Stimulated activated CD4-positive, alpha-beta T cell treated with anti-CD3 and anti-CD28 coated beads, Interleukin-15, amount 100 ng/mL, for 1 hour (primary cell): ENCODE measurements at places on chromosomes 3 and 15.
A peak's percentile ranks its signal among the peaks of the same experiment; 100 is the strongest.

DNA sequence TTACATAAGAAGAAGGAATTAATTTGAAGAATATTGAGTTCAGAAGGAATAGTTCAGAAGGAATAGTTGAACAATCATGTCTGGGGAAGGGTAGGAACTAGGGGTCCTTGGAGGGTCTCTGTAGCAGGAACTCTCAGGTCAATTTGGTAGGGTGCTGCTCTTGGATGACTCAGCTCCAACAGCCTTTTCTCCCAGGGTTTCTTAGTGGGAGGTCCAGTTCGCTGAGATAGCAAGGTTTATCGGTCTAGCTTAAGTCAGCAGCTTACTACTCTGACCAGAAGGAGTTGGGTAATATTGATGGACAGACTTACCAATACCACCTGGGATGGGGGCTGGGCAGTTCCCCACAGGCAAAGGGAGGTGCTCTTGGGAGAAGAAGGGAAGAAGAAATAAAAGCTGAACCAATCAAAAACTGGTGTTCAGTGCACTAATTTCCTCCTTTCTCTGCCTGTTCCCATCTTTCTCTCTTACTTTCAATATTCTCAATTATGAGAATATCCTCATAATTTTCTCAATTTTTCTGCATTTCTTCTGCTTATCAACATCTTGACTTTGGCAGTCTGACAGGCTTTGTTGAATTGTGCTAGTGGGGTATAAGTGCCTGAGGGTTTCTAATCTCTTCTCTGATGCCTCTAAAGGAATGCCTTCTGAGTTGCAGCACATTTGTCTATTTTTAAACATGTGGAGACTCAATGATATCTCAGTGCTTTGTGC, 14.4 kb upstream of the MITF start:
- DNase-seq, result no peak

DNA sequence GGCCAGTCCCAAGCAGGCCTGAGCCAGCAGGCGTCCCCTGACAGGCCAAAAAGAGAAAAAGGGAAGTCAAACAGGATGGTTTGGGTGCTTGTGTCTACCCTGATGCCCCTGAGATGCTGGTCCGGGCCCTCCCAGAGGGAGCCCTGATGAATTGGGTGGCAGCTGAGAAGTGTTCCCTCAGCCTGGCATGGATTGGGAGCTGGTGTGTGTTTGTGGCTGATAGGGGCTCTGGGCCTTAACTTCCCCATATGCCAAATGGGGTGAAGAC, 1.4 kb downstream of the FBLN2 start:
- no peak for DNase-seq

DNA sequence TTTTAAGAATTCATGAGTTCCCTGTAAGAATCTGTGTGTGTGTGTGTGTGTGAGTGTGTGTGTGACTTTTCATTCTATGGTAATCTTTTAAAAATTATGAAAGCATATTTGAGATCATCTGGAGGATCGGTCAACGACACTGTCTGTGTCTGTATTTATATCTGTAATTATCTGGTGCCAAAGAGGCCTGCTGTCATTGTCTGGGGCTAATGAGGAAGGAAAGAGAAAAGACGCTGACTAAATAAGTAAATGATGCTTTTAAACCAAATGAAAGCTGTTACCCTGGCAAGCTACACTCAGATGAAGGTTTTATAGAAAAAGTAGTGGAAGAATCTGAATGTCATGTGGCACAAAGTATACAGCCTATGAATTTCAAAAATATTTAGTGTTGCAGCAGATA, 439.8 kb downstream of the RBMS3 start:
- no peak for DNase-seq

- no peak for DNase-seq
Measured at GRCh38 chr3:172517859-172518466, 5.3 kb downstream of the TNFSF10 start.

DNA sequence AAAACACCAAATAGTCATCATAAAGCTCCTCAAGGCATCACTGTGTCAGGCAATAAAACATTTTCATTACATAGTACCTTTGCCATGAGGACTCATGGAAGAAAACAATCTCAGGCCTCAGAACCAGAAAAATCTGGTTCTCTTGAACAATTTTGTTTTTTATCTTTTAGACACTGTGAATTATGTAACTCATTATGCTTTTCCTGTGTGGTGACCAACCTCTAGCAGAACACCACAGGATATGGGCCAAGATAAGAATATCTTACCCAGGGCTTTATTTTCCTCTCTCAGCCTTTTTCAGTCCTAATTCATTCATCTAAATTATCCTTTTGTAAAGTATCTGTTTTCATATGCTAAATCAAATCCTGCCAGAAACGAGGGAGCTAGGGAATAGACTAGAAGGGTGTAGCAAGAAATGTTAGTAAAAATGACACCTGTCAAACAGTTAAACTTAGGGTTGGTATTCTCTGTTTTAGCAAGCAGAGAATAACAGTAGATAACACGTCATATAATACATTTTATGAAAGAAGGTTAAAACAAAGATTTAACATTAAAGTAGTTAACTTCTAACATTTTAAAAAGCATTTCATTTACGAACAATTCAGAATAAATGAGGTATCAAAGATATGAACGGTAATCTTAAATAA, 111.1 kb downstream of the FBXL22 start:
- no peak for DNase-seq

DNA sequence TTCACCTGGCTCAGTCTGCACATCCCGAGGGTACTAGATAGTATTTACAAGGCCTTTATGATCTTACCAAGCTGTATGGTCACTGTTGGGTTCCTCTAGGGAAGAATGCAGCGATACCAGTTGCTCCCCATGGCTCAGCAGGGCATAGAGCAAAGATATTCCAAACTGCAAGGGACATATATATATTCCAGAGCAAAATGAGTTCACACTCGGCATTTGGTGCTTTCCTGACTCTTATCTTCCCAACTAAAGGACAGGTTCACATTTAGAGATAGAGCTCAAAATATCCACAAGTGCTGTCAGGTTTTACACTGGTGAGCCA, 3.5 kb upstream of the SPG11 start:
- DNase-seq, result no peak

GRCh38 chr3:46397111-46397510, 9.8 kb downstream of the CCR5AS start:
- no peak for DNase-seq

- DNase-seq, result no peak
Measured at GRCh38 chr15:91783008-91783407, 70.5 kb upstream of the SLCO3A1 start.

DNA sequence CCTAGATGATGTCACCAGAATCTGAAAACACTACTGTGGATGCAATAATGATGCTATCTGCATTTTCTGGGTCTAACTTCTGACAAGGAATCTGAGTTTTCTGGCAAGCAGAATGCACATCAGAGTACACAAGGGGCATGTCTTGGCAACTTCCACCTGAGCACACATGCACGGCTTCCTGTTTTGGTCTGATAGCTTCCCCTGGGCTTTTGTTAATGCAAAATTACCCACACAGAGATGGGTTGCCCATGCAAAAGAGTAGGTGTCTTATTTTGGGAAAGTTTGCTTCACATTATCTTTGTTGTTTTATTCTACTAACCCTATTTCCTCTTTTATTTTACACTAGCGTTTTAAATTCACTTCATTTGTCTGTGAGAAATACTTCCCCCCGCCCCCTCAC, 74.2 kb upstream of the SATB1 start:
- no peak for DNase-seq

DNA sequence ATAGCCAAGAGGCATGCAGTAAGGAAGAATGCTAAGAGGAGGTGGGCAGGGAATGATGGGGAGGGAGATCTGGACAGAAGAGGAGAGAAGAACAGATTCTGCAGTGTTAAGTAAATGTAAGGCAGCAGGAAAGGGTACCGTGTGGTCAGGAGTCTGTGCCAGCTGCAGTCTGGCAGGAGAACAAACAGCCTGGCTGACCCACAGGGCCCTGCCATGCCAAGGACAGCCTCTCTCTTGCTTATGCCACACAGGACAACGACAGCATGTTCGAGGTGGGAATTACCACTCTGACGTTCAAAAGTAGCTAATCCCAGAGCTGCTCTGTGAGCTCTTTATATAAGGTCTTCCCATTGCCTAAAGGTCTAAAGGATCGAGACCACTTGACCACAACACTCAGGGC, 31.3 kb downstream of the DAPK2 start:
- no peak for DNase-seq

- no peak for DNase-seq
Measured at GRCh38 chr3:141913150-141913811, 36.8 kb downstream of the ATP1B3 start.

DNA sequence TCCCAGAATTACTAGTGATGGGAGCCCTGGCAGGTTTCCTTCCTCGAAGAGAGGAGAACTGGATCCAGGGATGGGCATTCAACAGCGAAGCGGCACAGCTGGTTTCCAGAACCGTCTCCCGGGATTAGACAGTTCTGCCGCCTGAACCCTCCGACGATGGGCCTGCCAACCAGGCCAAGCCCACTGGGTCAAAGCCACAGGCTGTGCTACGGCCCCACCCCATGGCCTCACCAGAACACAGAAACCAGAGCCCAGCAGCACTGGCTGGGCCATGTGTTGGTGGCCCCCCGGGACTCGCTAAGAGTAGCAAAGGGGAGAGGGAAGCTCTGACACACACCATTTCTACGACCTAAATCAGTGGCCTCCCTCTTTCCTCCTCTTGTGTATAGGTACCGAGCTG, 2.2 kb downstream of the C15orf62 start:
- no peak for DNase-seq

- DNase-seq, result no peak
Measured at GRCh38 chr3:116433552-116433951, 11.7 kb downstream of the LSAMP start.

GRCh38 chr3:183378008-183378407, 50.4 kb downstream of the MCF2L2 start:
- no peak for DNase-seq

- peak; percentile 31 for DNase-seq
Measured at GRCh38 chr15:81001152-81002008, 657 bp downstream of the TLNRD1 start.

DNA sequence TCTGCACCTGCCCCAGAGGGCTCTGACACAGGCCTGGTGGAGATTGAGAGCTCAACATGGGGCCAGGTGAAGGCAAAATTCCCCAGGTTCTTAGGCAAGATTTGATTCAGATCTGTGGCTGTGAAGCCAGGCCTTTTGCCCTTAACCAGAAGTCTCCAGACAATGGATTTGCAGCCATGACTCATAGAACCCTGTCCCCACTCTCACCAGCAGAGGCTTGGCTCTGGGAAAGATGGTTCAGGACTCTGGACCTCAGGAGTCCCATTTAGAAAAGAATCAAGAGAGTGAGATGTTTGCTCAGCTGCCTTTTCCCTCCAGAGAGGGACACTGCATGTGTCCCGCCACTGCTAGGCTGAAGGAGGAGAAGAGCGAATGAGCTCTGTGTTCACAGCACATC, 361.4 kb upstream of the ICE2 start:
- DNase-seq, result no peak

- DNase-seq, result no peak
Measured at GRCh38 chr15:78695854-78696253, 54.8 kb upstream of the CHRNB4 start.

GRCh38 chr3:195563317-195563716, 20.2 kb upstream of the PPP1R2 start:
- no peak for DNase-seq

- DNase-seq, result no peak
Measured at GRCh38 chr3:190746531-190746930, 116.0 kb downstream of the GMNC start.

GRCh38 chr3:71450162-71450561, 133.4 kb downstream of the FOXP1 start:
- DNase-seq, result no peak

- no peak for DNase-seq
Measured at GRCh38 chr3:23244324-23245041, 41.4 kb downstream of the UBE2E2 start.

GRCh38 chr3:72848703-72849081, 447 bp upstream of the SHQ1 start:
- DNase-seq, result no peak

GRCh38 chr15:60908332-60908731, 320.8 kb downstream of the RORA start:
- no peak for DNase-seq

DNA sequence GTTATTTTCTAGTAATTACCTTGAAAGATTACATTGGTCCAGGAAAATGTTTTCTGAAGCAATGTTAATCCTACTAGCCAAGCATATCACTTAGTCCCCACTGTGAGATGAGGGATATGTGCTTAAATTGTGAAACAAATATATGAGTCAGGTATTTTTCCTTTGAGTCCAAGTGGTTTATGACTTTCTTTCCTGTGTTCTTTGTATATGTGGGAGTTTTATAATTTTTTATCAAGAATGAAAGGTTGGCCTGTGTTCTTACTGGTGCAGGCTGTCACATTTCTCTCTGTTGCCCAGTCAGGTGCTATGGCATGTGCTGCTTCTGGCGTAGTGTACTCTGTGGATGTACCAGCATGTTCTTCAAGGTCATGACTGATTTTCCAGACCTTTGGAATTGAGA, 147.4 kb downstream of the CMSS1 start:
- DNase-seq, result no peak

- DNase-seq, result no peak
Measured at GRCh38 chr15:48761393-48762158, 49.3 kb downstream of the CEP152 start.

DNA sequence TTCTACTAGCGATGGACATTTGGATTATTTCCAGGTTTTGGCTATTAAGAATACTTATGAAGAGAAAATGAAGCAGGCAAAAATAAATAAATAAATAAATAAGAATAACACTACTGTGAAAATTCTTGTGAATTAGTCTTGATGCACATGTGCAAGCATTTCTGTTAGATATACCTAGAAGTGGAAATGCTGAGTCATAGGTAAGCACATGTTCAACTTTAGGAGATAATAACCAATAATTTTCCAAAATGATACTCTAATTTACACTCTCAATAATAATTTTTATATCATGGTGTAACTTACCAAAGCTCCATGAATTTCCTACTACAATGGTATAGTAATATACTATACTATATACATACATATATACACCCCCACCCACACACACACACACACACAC, 23.4 kb downstream of the EMC4 start:
- DNase-seq, result no peak

DNA sequence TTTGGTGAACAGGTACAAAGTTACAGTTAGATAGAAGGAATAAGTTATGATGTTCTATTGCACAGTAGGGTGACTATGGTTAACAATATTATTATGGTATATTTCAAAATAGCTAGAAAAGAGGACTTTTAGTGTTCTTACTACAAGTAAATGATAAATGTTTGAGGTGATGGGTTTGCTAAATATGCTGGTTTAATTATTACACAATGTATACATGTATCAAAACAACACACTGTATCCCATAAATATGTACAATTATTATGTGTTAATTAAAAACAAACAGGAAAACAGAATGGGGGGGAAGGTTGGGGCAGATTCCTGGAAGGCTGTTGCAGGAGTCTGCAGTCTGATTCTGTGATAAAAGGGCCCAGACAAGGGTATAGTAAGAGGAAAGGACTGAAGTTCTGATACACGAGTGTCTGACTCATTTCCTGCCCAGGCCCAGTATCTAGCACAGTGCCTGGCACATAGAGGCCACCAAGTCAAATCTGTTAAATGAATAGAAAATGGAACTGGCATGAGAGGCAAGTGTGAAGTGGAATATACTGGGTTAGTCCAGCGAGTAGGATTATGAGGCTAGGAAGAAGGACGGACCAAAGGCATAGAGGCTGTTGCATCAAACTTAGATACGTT, 7.2 kb upstream of the ENTPD3 start:
- no peak for DNase-seq

- DNase-seq, result no peak
Measured at GRCh38 chr15:86327230-86327865, 247.7 kb downstream of the AGBL1 start.
